ENCODE measurements at places on chromosomes 11 and 22. TPM values are rescaled to one million over a fixed set of nuclear protein-coding genes. Genes with fewer than 3 reads are reported as not detected.

The MRPL16 gene
- total RNA-seq: 23.5 TPM

The MUC6 gene
- not detected for total RNA-seq

The PATE2 gene
- not detected for total RNA-seq

The ELFN2 gene
- under 0.01 TPM for total RNA-seq

The ROBO3 gene
- 12.0 TPM for total RNA-seq

The ZC3H7B gene
- 20.4 TPM for total RNA-seq

The SMTNL1 gene
- 69.9 TPM for total RNA-seq

The EML3 gene
- 7.3 TPM for total RNA-seq
